Activated CD8-positive, alpha-beta memory T cell treated with anti-CD3 and anti-CD28 coated beads, Interleukin-2, amount 10 ng/mL, durations not matched to agents 7 days and 5 days (primary cell): ENCODE measurements at places on chromosomes 3 and 15. TPM values are rescaled to one million over a fixed set of nuclear protein-coding genes. Genes with fewer than 3 reads are reported as not detected.

Gene SLC22A13
- total RNA-seq = 0.47 TPM

Gene INTS14
- 51.7 TPM for total RNA-seq

Gene SQOR
- 79.8 TPM for total RNA-seq

DNA sequence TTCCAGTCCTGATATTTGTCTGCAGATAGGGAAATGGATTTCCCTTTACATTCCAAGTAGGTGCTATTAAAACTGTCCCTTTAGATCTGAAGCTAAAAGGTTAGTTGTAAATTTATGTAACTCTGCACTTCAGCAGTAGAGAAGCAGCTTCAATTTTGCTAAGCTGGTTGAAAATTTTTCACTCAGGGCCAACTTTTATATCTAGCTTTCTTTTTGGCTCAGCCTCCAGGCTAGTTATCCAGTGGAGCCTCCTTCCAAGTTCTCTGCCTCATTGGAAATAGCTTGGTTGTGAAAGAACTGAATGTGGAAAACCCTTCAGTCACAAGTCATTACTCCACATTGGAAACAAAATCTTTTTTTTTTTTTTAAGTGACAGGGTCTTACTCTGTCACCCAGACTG is 8.2 kb upstream of the ZNF660 start:
- H3K4me1 ChIP-seq = no peaks in the 10 kb centered on the region
- no peaks in the 10 kb centered on the region for H3K27me3 ChIP-seq
- peaks cover 23% of the 10 kb centered on the region for H3K36me3 ChIP-seq
